Omental fat pad (tissue), 4 donors: ENCODE measurements at places on chromosomes 2 and 18. TPM values are rescaled to one million over a fixed set of nuclear protein-coding genes. Genes with fewer than 3 reads are reported as not detected.
A peak's percentile ranks its signal among the peaks of the same experiment; 100 is the strongest.

DNA sequence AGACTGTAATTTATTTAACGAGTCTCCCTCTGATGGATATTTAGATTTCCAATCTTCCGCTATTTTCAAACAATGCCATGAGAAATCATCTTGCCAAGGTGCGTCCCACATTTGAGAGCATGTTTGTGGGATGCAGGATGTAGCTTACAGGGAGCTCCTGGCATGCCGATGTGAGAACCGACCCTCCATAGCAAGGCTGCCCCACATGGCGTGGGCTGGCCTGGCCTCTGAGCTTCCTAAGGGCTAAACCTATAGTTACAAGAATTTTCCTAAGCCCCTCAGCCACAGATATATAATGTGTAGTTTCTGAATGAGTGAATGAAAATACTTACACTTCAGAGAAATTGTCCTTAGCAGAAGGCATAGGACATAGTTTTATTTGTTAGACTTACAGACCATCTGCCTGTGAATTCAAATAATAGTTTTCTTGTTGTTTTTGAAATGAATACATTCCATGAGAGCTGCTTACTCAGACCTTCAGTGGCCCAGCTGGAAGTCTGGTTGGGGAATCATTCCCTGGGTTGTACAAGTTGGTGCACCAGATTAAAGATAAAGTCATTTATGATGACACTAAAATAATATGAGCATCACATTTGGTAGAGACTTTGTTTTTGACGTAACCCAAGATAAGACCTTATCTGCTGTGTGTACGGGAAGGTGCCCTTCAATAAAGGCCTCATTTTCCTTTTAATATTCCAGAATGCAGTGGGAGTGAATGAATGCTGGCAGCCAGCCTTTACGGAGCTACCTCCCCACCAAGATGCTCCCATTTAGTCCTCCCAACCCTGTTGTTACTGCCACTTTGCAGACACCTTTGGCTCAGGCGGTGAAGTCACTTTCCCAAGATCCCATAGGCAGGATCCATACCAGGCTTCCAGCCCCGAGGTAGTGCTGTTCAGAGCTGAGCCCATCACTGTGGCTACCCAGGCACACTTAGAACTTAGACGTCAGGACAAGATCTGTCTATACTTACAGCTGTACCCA is 107.1 kb downstream of the GLI2 start:
- no peak for DNase-seq

DNA sequence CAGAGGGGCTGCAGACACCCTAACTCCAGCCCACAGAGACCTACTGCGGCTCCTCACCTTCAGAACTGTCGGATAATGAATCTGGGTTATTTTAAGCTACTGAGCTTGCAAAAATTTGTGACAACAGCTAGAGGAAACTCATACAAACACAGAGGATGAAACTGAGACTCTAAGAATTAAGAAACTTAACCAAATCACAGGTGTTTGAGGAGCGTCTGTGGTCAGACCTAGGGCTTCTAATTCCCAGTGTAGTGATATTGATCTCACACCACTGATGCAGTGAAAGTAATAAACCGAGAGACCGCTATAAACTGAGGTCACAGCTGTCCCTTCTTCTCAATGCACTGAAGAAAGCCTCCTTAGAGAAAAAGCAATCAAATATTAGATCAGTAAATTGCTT is 110.1 kb downstream of the RGPD3 start:
- no peak for DNase-seq

DNA sequence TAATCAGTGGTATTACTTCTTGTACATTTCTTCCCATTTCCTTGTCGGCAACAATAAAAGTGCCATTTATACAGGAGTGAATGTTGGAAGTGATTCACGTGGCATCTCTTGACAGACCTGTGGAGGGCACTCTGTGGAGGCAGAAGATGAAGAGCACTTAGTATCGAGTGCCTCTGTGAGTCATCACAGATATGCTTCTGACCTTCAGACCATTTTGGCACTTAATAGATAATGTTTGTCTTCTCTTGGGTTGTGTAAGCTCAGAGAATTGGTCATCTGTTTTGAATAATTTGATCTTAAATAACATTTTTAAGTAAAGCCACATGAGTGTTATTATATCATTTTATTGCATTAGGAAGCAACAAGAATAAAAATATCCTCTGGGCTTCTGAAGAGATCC is 305.5 kb downstream of the PTPRM start:
- no peak for DNase-seq

DNA sequence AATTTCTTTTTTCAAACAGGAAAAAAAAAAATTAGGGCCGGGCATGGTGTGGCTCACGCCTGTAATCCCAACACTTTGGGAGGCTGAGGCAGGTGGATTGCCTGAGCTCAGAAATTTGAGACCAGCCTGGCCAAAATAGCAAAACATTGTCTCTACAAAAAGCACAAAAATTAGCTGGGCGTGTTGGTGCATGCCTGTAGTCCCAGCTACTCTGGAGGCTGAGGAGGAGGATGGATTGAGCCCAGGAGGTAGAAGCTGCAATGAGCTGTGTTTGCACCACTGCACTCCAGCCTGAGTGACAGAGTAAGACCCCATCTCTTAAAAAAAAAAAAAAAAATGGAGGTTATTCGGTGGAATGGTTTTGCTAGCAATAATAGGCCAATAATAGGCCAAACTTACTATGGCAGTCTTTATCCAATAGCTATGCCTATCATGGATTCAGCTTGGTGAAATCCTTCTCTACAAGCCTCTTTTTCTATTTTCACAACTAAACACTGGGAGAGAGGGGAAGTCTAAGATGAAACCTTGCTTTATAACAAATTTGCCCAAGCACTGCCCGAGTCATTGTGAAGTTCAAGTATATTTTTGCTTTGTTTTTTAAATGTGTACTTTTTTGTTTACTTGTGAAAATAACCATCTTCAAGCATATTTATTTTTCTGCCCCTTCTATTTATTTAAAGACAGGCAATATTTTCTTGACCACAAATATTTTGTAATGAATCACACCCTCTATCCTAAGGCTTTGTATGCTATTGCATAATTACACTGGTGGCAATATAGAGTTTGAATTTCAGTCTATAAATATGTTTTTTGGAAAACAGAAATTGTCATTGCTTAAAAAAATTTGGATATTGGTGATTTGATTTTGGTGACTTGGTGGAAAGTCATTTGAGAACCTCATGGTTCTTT is 20.0 kb upstream of the KYNU start:
- DNase-seq: no peak

DNA sequence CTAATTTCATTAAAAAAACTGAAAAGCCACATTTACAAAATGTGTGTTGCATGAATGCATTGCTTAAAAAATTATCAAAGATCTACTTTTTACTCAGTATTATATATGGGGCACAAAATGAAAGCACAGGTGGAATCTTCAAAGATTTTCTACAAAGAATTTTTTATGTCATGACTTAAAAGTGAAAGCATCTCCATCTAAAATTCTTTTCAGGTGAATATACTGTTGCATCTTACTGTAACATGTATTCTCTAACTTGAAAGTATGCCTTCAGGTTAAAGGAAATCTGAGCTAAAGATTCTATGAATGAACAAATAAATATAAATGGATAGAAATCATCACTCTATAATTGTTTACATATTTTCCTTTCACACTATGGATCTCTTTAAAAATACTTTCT is 66.8 kb upstream of the WDR75 start:
- DNase-seq: no peak

- DNase-seq: peak; percentile 68
Observed at GRCh38 chr2:197705121-197705911, at the start of gene MARS2. Gene MARS2, plus strand, starts transcription at chr2:197705369. Its CDS starts 37 bp downstream, at chr2:197705406.

DNA sequence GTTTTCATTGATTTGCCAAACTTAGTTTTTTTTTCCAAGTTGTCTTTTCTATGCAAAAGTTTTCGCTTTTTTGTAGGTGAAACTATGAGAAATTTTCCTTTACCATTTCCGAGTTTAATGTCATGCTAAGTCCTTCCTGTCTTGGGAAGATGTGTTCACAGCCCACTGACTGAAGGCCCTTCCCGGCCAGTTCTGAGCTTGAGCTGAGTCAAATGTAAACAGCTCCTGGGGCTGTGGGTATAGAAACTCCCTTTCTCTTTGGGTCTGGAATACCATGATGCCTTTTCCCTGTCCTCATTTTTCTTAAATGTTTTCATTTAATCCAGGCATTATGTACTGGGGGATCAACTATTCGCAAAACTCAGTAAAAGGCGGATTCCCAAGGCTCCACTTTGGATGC is 69.8 kb upstream of the IL1R1 start:
- no peak for DNase-seq

- DNase-seq: no peak
Observed at GRCh38 chr2:170141865-170142264, 36.1 kb upstream of the MYO3B start.

GRCh38 chr18:4384932-4385331 is 70.2 kb downstream of the DLGAP1 start:
- no peak for DNase-seq

DNA sequence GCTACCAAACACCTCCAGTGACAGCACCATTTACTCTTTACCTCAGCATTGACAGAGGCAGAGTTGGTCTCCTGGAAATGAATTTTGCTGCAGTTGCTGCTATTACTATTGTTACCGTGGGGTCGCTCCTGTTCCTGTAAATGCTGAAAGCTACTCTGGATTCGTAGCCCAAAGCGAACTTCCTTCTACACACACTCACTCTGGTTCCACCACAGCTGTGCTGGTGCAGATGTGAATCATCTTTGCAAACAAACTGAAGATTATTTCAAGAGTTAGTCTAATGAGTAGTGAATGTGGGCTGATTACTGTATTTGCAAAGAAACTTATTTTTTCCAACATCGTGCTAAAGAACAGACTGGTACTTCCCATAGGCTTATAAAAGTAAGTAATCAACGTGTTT is 304.0 kb downstream of the LPIN1 start:
- no peak for DNase-seq

GRCh38 chr2:100891906-100892642 is 72.1 kb downstream of the NPAS2 start:
- DNase-seq: no peak

DNA sequence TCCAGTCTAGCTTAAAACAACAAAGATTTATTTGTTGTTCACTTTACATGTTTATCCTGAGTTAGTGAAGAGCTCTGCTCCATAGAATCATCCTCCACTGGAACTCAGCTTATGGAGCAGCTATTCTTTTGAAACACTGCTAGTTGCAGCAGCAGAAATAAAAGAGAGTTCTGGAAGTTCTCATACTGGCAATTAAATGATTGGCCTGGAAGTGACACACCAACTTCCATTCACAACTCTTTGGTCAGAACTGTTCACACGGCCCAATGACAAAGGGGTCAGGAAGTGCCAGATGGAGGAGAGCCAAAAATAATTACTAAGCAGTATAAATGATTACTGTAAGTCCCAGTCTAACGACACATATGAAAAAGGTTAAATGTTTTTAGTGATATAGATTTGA is 39.1 kb downstream of the FBXO11 start:
- no peak for DNase-seq

DNA sequence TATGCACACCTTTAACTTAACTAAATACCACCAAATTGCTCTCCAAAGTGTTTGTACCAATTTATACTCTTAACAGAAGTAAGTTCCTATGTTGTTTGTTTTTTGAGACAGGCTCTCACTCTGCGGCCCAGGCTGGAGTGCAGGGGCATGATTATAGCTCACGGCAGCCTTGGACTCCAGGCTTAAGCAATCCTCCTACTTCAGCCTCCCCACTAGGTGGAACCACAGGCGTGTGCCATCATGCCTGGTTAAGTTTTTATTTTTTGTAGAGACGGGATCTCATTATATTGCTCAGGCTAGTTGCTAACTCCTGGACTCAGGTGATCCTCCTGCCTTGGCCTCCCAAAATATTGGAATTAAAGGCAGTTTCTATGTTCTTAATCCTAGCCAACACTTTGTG is 13.1 kb upstream of the NAB1 start:
- no peak for DNase-seq

GRCh38 chr2:136637402-136637801 is 127.9 kb upstream of the THSD7B start:
- no peak for DNase-seq

DNA sequence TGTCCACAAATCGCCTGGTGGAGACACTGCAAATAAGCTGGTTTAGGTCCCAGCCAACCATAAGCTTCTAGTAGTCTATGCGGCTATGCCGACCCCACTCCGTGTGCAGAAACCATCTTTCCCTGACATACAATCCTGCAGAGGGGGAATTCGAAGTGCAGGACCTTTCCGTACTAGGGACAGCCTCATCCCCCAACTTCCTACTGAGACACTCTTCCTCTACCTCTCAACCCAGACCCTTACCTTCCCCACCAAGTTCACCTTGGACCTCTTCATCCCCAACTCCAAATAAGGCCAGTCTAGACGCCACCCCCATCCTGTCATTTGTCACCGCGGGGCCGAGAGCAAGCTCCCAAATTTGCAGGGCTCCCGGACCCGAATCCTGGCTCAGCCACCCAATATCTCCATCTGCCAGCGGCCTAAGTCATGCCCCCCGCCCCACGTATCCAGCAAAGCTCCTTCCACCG is 496 bp downstream of the SUCLG1 start:
- DNase-seq: no peak

GRCh38 chr18:45355944-45356520 is 259.2 kb upstream of the SLC14A2 start:
- DNase-seq: no peak

- DNase-seq: no peak
Observed at GRCh38 chr2:1600191-1601066, 143.9 kb downstream of the PXDN start.

GRCh38 chr2:116733699-116734098 is 1080.8 kb upstream of the DDX18 start:
- no peak for DNase-seq

- no peak for DNase-seq
Observed at GRCh38 chr18:59002974-59003594, 136.6 kb upstream of the SEC11C start.

- DNase-seq: no peak
Observed at GRCh38 chr18:70148039-70148938, 57.2 kb downstream of the RTTN start.

DNA sequence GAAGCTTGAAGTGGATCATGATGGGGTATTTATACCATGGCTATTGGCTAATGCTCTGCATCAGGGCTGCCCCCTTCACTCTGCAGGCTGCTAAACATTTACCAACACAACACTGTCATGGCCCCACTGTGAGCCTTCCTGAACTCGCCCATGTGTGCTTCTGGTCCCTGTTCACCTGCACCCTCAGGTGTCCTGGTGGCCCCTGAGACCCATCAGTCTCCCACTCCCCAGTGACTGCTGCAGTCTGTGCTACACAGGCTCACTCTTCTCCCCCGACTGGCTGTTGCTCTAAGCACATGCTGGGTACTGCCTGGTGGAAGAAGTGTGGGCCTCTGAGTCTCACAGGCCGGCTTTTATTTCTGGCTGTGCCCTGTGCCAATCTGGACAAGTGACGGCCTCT is 183.0 kb upstream of the HS6ST1 start:
- DNase-seq: no peak

DNA sequence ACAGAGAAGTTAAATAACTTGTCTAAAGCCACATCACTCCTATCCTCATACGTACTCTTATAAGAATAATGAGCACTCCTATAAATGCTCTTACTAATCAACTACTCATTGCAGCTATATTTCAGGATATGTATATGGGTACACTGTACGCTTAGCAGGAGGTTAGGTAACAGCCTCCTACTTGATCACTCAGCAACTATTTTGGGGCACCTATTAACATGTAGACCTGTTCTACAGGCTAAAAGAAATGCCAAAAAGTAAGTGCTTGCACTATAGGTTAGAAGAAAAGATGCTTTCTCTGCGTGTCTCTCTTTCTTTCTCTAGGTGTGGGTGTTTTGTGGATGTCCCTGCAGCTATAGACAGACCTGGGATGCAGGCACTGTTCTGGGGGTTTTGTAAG is 83.1 kb downstream of the TMEM182 start:
- DNase-seq: no peak

The SFT2D3 gene
- 11.7 TPM for total RNA-seq

The PRADC1 gene
- total RNA-seq: 38.0 TPM

The CCDC141 gene
- 13.8 TPM for total RNA-seq

The MFSD2B gene
- not detected for total RNA-seq

The OLA1 gene
- 54.1 TPM for total RNA-seq

The CPLX4 gene
- total RNA-seq: not detected

The ATP8B1 gene
- total RNA-seq: 21.8 TPM
